NCI-H1048 (cell line): ENCODE measurements at places on chromosomes 5 and 9.

GRCh38 chr9:84597131-84597530 lies 72.4 kb upstream of the NTRK2 start:
- DNase-seq: no peak

DNA sequence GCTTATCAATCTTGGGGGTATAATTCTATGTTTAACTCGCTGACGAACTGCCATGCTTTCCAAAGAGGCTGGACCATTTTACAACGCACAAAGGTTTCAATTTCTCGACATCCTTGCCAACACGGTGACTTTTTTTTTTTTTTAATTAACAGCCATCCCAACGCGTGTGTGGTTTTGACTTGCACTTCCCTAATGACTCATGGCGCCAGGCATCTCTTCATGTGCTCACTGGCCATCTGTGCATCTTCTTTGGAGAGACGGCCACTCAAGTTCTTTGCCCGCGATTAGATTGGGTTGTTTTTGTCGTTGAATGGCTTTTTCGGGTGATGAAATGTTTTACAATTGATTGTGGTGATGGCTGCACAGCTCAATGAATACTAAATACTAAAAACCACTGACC lies 12.5 kb upstream of the CARD9 start:
- DNase-seq: no peak

DNA sequence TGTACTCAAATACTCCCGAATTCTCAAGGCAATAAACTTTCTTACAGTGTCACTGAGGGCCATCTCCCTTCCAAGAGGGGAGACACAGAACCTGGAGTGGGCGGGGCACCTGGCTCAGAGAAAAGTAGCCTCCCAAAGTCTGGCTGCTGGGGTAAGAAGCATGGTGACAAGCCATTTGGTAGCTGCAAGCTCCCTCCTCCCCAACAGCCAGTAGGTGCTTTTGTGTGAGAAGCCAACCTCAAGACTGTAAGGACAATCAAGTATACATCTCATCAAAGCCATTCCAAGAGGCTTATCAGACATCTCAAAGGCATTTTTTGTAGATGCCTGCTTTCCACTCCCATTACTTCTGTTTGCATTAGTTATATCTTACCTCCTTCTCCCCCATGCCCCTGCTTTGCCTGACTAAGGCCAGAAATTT lies 1.4 kb downstream of the DAB2 start:
- DNase-seq: no peak

GRCh38 chr9:18614651-18615050 lies 140.7 kb downstream of the ADAMTSL1 start:
- DNase-seq: no peak

DNA sequence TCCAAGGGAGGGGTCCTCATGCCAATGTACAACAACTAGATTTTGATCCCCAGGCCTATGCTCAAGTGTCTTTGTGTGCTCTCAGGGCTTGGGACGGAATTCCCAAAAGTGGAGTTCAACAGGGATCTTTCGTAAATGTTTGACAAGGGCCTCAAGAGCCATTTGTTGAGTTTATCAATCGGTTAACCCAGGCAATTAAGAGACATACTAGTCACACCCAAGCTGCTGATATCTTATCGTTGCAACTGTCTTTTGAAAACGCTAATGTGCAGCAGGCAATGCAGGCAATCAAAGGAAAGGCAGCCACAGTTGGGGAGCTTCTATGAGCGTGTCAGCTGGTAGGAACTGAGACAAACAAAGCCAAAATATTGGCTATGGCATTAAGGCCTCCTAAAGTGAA lies 161.2 kb downstream of the CPLANE1 start:
- DNase-seq: no peak

- no peak for DNase-seq
Measured at GRCh38 chr9:95496687-95497086, 20.1 kb downstream of the PTCH1 start.

DNA sequence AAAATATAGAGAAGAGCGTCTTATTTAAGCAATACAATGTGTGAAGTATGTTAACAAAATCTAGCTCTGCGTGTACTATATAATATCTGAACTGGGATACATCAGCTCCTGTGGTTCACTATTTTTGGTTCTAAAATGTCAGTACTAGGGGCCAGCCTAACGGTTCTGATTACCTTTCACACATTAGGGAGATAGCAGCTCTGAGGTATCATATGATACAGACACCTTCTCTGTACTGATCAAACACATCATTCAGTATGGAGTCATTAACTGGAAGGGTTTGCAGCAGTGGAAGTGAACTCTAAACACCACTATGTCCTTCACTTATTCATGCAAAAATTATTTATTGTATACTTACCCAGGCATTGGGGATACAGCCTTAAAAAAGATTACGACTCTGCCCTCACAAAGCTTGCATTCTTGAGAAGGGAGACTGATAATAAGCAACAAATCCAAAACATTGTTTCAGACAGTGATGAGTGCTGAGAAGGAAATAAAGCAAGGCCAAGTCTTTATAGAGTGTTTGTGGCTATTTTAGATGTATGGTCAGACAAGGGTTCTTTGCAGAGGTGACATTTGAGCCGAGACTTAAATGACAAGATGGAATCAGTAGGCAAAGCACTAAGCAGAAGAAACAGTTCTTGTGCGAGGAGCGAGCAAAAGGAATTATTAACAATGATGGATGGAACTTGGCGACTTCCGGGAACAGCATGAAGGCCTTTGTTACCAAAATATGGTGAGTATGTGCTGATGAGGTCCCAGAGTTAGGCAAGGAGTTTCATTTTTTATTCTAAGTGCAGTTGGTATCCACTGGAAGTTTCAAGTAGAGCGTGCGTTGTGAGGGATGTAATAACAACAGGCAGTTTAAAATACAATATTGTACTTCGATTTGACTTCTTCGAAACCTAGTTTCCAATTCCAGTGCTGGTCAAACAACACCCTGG lies 1.8 kb upstream of the LNPEP start:
- no peak for DNase-seq

DNA sequence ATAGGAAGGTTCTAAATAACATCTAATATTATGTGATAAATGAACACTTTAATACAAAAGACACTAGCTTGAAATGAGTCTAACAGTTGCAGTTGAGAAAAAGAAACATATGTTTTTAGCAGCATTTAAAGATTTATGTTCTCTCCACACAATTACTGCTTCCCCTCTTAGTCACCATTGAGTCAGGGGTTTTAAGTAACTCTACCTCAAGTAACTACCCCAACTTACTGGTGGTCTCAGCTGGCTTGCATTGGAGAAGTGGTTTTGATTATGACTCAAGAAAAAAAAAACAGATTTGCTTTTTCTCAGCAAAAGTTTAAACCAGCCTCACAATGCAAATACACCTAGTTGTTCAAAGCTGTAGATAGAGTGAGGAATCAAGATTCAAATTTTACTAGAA lies 1216.5 kb upstream of the CDH9 start:
- no peak for DNase-seq

- DNase-seq: no peak
Measured at GRCh38 chr5:79773612-79774011, 84.0 kb downstream of the CMYA5 start.

DNA sequence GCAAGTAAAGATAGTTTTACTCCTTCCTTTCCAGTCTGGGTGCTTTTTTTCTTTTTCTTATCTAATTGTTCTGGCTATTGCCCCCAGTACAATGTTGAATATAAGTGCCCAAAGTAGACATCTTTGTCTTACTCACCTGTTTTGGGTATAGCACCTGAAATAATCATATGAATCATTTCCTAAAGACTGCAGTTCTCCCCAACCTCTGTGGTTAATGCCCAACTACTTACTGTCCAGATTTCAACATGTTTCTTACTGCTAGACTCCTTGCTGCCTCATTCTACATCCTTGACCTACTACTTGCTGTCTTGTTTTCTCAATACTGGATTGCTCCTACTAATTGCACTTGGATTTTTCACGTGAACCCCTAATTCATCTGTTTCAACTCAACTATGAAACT lies 8.8 kb upstream of the HSDL2 start:
- no peak for DNase-seq

DNA sequence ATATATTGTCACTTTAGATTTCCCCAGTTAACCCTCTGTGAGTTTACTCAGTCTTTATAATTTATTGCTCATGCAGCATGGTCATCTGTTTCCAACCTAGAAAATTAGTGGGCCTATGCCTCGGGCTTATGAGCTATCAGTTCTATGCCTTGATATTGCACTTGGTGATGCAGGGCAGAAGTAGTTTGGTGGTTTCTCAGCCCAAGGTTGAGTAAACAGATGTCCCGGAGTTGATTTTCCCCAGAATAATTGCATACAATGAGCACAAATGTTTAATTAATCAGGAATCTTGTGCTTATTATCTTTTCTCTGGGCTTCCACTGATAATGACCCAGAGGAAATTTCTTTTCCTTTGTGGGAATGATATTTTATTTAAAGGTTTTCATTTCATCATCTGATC lies 474.0 kb downstream of the CCDC171 start:
- DNase-seq: no peak

DNA sequence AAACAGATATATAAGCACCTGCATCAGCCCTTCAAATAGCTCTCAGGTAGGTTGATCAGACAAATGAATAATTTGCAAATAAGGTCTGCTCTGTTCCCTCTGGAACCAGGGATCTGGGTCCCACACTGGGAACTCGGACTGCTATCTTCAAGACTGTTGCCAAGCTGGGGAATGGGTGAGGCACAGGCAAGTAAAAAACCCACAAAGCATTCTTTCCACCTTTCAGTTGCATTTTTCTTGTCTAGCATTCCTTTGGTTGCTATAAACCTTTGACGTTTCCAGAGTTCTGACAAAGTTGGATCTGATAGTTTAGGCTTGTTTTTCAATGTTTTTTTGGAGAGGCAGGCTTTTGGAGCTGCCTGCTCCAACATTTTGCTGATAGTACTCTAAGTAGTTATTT lies 20.1 kb downstream of the FBXL17 start:
- no peak for DNase-seq

GRCh38 chr5:137734962-137735554 lies 831 bp downstream of the KLHL3 start:
- no peak for DNase-seq

DNA sequence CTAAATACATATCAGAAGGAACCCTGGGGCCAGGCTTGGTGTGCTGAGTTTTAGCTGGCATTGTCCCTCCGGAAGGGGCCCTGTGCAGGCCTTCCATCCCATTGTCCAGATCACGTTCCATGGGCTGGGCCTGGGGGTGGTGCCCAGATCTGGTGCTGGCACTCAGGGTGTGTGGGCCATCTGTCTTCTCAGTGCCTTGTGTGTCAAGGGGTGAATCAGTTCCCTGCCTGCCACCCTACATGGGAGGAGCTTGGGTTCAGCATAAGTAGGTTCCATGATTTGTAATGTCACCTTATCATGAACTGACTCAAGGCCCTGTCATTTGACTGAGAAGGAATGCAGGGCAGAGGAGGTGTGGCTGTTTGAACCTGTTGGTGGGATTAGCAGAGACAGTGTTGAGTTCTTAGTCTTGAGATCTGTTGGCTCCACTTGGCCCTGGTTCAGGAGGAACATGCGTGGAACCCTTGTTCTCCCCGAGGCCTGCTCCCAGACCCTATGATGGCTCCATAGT lies 176.8 kb downstream of the MACROH2A1 start:
- DNase-seq: no peak

DNA sequence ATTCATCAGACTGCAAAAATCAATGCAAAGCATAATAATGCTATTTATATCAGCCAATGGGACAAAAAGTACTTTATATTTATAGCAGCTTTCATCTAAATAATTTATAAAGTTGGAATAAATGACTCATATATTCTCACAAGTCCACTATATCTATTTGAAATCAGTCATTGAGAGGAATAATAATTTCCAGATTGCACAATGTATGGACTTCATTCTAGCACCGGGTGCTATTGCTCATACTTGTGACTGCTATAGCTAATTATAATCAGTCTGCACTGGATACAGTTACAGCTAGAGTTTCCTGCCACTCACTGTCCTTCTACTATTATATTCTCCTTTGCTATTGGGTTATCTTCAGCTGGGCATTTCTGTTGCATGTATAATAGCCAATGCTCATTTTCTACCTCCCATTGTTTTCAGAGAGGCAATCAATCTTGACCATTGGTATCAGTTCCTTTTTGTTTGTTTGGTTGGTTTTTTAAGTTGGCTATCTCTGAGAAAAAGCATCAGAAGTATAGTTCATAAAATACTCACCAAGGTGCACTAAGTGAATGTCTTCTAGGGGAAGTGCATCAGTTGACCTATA lies 1.9 kb downstream of the CDH18 start:
- DNase-seq: no peak

- DNase-seq: no peak
Measured at GRCh38 chr5:124460642-124461041, 285.8 kb downstream of the ZNF608 start.

DNA sequence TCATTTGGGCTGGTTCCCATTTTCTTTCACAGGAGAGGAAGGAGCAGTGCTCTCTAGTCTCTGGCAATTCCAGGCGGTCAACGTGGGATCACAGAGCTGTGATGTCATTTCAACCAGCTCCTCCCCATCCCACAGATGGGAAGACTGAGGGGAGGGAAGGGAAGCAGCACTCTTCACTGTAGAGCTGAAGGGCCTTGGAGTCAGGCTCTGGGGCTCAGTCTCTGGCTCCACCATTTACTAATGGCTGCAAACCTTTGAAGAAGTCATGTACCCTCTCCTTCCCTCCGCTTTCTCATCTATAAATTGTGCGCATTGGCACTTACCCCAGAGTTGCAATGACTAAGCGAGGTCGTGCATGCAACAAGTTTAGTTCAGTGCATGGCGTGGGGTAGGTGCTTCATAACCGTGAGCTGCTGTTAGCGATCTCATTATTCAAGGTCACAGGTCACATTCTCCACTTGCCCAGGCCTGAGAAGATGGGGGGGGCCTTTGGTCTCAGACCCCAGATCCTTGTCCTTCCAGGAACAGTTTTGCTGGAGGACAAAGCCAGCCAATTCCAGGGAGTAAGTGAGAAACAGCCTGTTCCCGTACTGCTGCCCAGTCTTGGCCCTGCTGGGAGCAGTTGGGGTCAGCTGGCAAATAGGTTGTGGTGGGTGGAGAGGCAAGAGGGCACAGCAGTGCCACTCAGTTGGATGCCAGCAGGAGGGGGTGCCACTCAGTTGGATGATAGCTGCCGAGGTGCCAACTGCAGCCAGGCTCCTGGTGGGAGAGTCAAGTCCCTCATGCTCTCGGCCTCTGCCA lies 136.7 kb downstream of the RGS3 start:
- DNase-seq: no peak

GRCh38 chr5:134878403-134878802 lies 4.2 kb downstream of the TXNDC15 start:
- DNase-seq: no peak

GRCh38 chr5:32355686-32356085 lies 42.9 kb upstream of the MTMR12 start:
- DNase-seq: no peak

DNA sequence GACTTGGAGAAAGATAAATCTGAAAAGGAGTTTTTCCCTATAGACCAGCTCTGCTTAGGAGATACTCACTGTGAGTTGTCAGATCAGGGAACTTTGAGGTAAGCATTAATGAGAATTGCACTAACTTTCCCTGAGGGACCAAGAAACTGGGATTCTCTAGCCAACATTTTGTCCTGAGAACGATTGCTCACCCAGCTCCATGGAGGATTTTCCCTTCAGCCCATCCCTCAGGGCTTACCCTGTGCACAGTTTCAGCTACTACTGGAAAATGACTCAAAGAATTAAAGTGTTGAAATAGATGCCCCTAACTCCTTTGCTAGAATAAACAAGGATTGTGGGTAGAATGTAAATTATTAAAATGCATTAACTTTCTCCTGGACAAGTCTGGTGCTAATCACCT lies 237.2 kb upstream of the IL12B start:
- no peak for DNase-seq

- no peak for DNase-seq
Measured at GRCh38 chr5:96220610-96221390, 212.2 kb downstream of the PCSK1 start.

- DNase-seq: no peak
Measured at GRCh38 chr9:27335075-27335474, 38.1 kb upstream of the EQTN start.
